ENCODE measurements at places on chromosomes 2 and 18.

- DNase-seq, result no peak
These were observed 70.7 kb downstream of the MYOM1 start for GRCh38 chr18:3148930-3149535.

GRCh38 chr2:183123959-183124221 lies 353 bp upstream of the NUP35 start:
- DNase-seq, result no peak

- no peak for DNase-seq
These were observed 84.9 kb upstream of the ZCCHC2 start for GRCh38 chr18:62438018-62438329.

GRCh38 chr18:62522178-62522503 lies 684 bp upstream of the ZCCHC2 start:
- no peak for DNase-seq

- DNase-seq, result no peak
These were observed 10.0 kb downstream of the FOXI3 start for GRCh38 chr2:88442473-88442872.

DNA sequence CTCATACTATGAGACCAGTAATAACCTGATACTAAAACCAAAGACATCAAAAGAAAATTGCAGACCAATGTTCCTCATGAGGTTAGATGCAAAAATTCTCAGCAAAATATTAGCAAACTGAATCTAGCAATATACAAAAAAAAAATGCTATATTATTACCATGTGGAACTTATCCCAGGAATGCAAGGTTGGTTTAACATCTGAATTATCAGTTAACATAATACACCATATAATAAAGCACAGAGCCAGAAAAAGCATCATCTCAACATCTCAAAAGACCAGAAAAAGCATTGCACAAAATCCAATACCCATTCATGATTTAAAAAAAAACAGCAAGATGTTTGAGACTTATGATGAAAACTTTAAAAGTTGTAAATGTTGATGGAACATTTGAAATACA lies 8.3 kb upstream of the ZCCHC2 start:
- no peak for DNase-seq

GRCh38 chr2:157375384-157375783 lies 49.8 kb upstream of the ERMN start:
- no peak for DNase-seq

- no peak for DNase-seq
These were observed 37.3 kb downstream of the PTCD3 start for GRCh38 chr2:86143307-86143706.

DNA sequence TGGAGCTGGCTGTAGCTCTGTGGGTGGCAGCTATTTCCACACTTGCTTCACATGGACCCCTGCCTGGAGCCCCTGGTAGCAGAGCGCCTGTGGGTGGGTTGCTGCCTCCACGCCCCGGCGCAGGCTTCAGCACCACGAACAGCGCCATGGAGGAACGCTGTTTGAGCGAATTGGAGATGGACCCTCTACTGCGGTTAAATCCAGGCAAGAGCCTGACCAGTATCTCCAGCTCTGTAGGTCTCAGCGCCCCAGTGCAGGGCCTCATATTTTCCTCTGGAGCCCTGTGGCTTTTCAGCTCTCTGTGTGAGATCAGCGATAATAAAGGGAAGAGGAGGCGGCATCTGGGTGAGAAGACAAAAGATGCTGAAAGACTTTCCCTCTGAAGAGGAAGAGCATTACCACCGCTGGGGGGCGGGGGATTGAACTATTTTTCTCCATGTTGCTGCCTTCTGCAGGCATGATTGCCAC lies 12.0 kb downstream of the ONECUT2 start:
- DNase-seq, result no peak

DNA sequence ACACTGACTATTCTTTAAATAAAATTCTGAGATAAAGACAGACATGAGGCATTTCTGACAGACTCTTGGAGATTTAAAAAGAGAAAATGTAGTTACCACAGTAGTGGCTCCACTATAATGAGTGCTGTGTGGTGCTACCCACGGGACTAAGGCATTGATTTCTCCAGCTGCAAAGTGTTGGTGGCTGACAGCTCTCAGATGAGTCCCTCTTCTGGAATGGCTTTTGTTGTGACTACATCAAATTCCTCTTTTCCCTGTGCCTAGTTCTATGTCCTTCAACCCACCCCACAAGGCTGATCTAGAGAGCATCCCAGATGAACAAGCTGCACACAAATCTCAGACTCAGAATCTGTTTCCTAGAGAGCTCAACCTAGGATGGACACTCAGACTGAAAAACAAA lies 884.8 kb upstream of the ZEB2 start:
- no peak for DNase-seq

DNA sequence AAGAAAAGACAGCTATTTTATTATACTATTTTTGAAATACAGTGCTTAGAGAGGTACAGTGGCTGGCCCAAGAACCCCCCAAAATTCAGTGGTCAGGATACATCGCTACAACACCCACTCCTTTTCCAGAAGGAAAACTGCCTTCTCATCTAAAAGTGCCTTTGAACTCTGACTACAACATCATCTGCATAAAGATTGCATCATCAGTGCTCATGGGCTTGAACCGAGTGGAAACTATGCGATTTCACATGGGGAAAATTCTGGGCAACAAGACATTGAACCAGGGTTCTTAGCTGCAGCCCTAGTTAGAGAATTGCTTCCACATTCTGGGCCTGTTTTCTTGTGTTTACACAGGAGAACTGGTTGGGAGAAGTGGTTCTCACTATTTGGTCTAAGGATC lies 294.6 kb upstream of the SLC14A2 start:
- no peak for DNase-seq

DNA sequence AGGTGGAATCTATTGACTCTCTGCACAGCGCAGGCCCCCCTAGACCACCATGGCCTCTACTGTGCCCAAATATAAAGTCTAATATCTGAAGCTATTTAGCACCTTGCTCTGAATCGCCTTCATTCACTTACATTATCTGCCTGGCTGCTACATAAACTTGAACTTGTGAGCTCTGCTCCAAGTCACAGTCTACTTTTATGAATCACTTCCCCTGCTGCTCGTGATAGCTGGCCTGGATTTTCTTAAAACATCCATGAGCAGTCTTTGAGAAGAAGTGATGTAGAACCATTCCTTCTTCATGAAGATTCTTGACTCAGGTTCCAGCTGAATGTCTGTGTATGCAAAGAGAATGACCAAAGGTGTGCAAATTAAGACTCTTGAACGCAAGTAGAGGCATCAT lies 359.5 kb downstream of the RND3 start:
- no peak for DNase-seq

DNA sequence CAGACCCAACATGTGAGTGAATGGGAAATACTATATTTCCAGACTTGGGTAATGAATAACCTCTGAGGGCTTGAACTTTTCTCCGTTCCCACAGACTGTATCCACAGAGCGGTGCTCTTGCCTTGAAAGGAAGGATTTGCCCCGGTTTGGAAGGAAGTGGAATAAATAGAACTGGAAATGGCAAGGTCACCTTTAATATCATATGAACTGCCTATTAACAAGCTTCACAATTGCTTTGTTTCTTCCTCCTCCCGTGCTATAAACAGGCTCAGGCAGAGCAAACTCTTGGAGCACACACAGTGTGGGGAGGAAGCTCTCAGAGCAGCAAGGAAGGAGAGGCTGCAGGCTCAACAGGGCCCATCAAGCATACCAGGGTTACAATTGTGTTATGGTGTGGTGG lies 28.5 kb upstream of the DARS1 start:
- no peak for DNase-seq

- DNase-seq, result no peak
These were observed 273.0 kb downstream of the PDE11A start for GRCh38 chr2:177799531-177799930.

- no peak for DNase-seq
These were observed 66.6 kb upstream of the WIPF1 start for GRCh38 chr2:174664084-174664759.

- DNase-seq, result no peak
These were observed 212.1 kb downstream of the DYSF start for GRCh38 chr2:71665168-71666093.

- peak; percentile 82 for DNase-seq
These were observed 22.7 kb upstream of the ACMSD start for GRCh38 chr2:134815741-134816140.

GRCh38 chr2:138269765-138270164 lies 231.8 kb upstream of the SPOPL start:
- no peak for DNase-seq

- no peak for DNase-seq
These were observed 23.4 kb upstream of the TMEM37 start for GRCh38 chr2:119408221-119408619.

DNA sequence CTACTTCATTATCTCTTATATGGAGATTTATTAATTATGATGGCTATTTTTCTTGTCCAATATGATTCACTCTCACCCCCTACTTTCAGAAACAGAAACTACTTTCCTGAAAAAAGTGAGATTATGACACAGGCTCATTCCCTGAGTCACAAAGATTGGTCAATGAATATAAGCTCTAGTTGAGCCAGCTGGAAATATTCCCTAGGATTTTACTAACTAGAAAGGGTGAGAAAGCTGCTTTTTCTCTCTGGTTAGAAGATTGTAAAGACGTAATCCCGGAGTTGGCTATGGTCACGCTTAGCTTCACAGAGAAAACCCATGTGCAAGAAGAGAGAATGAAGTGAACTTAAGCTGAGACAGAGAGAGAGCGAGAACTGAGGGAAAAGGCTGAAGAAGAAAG lies 223.7 kb upstream of the SMAD7 start:
- no peak for DNase-seq

- no peak for DNase-seq
These were observed 41.4 kb downstream of the AOX1 start for GRCh38 chr2:200627110-200627770.

- no peak for DNase-seq
These were observed 199.8 kb upstream of the HDAC4 start for GRCh38 chr2:239600650-239601049.
